Stimulated activated CD8-positive, alpha-beta memory T cell treated with anti-CD3 and anti-CD28 coated beads, Interleukin-12 subunit alpha, Interleukin-12 subunit beta, amount 100 ng/mL, for 1 hour (primary cell): ENCODE measurements at places on chromosomes 5 and 9.
A peak's percentile ranks its signal among the peaks of the same experiment; 100 is the strongest.

- DNase-seq: no peak
These were observed 188.7 kb downstream of the PIK3R1 start for GRCh38 chr5:68404246-68404645.

GRCh38 chr5:135913713-135914626, 18.3 kb upstream of the IL9 start:
- DNase-seq: no peak

GRCh38 chr9:81266086-81266485, 423.3 kb downstream of the TLE1 start:
- no peak for DNase-seq

DNA sequence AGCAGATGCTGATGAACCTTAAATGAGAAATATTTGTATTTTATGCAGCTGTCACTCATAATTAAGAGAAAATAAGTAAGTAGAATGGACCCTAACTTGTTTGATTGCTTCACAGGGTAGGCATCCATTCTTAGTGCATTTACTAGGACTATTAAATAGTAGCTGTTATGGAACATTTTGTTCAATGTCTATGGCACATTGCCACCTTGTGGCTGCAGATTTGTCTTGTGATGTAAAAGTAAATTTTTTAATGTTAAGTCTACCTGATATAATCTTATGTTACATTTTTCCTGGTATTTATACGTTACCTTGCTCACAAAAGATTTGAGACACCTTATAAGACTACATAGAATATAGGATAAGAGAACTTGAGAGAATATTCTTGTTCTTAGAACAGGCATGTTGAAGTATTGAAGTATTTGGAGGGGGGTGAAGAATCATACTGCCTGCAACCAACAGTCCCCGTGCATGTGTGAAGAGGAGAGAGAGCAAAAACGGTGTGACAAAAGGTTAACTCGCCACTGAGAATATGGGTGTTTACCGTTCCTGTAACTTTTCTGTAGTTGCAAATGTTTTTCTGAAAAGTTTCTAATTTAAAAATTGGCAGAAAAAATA, 161.1 kb downstream of the MAST4 start:
- DNase-seq: peak; percentile 1

DNA sequence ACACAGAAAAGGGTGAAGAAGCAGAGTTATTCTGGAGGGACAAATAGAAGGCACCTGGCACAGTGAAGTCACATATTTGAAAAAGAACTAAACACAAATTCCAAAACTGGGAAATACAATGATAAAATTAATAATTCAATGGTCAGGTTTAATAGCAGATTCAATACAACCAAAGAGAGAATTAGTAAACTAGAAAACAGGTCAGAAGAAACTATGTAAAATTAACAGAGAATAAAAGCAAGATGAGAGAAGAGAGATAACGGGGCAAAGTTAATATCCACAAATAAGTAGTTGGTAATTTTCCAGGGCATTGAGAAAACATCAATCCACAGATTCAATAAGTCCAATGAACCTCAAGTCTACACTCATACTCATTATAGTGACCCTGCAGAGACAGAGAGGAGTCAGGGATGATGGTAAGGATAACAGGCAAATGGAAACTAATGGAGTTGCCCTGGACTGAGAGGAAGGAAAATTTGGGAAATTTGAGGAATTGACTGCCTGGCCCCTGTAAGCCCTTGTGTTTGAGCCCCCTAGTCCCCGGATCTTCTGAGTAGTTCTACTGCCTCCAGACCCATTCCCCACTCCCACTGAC, 8.3 kb upstream of the ERGIC1 start:
- no peak for DNase-seq

DNA sequence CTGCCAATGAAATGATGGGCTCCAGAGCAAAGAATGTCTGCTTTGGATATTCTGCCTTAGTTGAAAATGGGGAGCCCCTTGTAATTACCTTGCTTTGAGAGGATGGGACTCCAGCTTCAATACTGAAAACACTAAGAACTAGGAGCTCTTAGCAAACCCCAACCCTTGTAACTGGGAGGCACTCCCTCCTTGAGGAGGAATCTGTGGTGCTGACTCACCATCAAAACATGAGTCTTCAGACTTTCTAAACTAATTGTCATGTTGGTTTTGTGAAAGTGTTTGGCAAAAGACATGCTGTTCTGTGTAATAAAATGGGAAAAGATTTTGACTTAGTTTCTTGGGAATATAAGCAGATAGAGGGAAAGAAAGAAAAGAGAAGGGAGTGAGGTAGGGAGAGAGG, 91.9 kb upstream of the PTPRD start:
- DNase-seq: no peak

DNA sequence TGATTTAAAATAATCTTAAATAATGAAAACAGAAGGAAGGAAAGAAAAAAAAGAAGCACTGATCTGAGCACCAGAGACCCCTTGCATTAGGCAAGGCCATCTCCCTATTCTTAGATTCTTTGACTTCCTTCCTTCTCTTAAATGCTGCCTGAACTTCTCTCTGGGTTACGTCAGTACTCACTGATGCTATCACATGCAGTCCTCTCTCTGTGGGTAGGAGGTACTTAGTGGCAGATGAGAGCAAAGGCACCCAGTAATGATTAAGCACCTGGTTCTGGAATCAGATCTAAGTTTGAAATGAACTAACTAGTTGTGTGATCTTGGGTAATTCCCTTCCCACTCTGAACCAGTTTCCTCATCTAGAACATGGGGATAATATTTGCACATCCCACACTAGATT, 110.3 kb upstream of the TBC1D2 start:
- DNase-seq: no peak

- DNase-seq: no peak
These were observed 102.9 kb downstream of the ACER2 start for GRCh38 chr9:19511694-19512093.
